Thoracic aorta (tissue), 2 donors: ENCODE measurements at places on chromosomes 3 and 15. TPM values are rescaled to one million over a fixed set of nuclear protein-coding genes. Genes with fewer than 3 reads are reported as not detected.

Gene LMOD3
- not detected for total RNA-seq

Gene TWF2
- total RNA-seq = 69.2 TPM

Gene ZMAT3
- 31.0 TPM for total RNA-seq

Gene TJP1
- 78.4 TPM for total RNA-seq

Gene NPAP1
- not detected for total RNA-seq

Gene DNAJA4
- total RNA-seq = 28.9 TPM

Gene TERC
- 132 TPM for total RNA-seq

Gene SLC28A1
- 1.6 TPM for total RNA-seq

Gene CLDN18
- total RNA-seq = 7.3 TPM

Gene RTP3
- not detected for total RNA-seq

Gene MORC1
- not detected for total RNA-seq

Gene ASB7
- total RNA-seq = 6.0 TPM

Gene CPNE9
- total RNA-seq = not detected

Gene CLPX
- 50.5 TPM for total RNA-seq

Gene GOLGA6L4
- total RNA-seq = 4.9 TPM

Gene PLS1
- total RNA-seq = 0.54 TPM

Gene CCR2
- total RNA-seq = 8.2 TPM
